ENCODE measurements at places on chromosomes 5 and 9.
A peak's percentile ranks its signal among the peaks of the same experiment; 100 is the strongest.

- no peak for DNase-seq
These were observed 431 bp downstream of the FASTKD3 start for GRCh38 chr5:7868427-7868772.

GRCh38 chr5:94467346-94467953, 151.0 kb downstream of the KIAA0825 start:
- DNase-seq, result no peak

DNA sequence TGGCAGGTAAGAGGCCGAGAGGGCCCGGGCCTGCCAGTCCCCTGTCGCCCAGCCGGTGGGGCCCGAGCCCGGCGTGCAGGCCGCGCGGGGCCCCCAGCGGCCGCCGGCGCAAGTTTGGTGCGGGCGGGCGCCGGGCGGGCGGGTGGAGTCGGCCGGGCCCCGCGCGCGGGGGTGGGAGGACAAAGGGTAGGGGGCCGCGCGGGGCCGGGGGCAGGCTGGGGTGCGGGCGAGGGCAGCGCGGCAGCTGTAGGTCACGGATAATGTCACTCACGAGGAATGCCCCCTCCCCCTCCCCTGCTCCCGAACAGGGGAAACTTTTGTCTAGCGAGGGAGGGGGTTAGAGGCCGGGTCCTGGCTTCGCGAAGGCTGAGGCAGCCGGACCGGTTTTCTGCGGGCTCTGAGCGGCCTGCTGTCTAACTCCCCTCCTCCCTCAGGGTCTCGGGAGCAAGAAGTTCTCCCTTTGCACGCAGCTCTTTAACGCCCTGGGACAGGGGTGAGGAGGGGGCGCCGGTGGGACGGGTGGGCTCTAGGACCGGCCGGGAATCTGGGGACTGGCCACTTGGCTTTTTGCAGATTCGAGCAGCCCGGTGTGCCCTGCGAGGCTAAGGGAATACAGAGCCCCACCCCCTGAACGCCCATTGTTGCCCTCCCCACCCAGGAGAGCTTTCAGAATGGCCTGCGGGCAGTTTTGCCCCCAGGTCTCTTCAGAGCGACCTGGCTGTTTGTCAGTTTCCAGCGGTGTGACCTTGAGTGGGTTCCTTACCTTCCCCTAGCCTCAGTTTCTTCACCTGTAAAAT, 21.3 kb upstream of the NDST1 start:
- peak; percentile 52 for DNase-seq

GRCh38 chr9:17905366-17905765, 326.5 kb downstream of the SH3GL2 start:
- DNase-seq, result no peak

GRCh38 chr5:68405784-68406743, 190.5 kb downstream of the PIK3R1 start:
- no peak for DNase-seq

- DNase-seq, result no peak
These were observed 74.2 kb upstream of the SLC12A2 start for GRCh38 chr5:128009403-128009802.

DNA sequence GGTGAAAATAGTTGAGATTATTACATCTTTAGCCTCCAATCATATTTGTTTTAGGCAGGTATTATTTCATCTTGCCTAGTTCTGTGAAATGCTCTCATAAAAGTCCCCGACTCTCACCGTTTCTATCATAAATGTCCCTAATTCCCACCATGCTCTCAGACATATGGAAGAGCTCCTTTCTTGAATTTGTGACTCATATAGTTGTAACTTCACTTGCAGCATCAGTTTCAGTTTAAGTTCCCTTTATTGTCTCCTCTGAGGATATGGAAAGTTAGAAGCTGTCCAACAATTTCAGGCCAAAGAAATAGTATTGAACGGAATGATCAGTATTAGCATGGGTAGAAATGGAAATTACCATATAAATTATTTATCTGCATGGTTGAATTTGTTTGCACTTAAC, 187.5 kb upstream of the NR4A3 start:
- no peak for DNase-seq

GRCh38 chr5:10513501-10514442, 50.1 kb upstream of the ANKRD33B start:
- DNase-seq, result no peak

GRCh38 chr5:160442824-160443431, 21.3 kb downstream of the PTTG1 start:
- DNase-seq, result no peak

GRCh38 chr5:171207256-171207847, 101.7 kb upstream of the TLX3 start:
- DNase-seq, result no peak

GRCh38 chr5:88769165-88769564, 113.8 kb downstream of the MEF2C start:
- DNase-seq, result no peak

DNA sequence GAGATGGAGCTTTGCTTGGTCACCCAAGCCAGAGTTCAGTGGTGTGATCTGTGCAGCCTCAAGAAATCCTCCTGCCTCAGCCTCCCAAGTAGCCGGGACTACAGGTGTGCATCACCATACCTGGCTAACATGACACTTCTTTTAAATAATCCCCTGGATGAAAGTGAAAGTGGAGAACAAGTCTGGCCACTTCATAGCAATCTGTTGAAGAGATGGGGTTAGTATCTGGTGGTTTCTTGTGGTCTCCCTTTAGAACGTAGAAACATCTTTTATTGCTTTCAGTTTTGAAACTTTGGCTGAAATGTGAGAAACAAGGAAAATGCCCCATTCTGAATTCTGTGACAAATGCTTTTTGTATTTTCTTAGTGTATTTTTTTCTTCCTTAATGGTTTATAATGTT, 452.5 kb upstream of the RIOK2 start:
- DNase-seq, result no peak

DNA sequence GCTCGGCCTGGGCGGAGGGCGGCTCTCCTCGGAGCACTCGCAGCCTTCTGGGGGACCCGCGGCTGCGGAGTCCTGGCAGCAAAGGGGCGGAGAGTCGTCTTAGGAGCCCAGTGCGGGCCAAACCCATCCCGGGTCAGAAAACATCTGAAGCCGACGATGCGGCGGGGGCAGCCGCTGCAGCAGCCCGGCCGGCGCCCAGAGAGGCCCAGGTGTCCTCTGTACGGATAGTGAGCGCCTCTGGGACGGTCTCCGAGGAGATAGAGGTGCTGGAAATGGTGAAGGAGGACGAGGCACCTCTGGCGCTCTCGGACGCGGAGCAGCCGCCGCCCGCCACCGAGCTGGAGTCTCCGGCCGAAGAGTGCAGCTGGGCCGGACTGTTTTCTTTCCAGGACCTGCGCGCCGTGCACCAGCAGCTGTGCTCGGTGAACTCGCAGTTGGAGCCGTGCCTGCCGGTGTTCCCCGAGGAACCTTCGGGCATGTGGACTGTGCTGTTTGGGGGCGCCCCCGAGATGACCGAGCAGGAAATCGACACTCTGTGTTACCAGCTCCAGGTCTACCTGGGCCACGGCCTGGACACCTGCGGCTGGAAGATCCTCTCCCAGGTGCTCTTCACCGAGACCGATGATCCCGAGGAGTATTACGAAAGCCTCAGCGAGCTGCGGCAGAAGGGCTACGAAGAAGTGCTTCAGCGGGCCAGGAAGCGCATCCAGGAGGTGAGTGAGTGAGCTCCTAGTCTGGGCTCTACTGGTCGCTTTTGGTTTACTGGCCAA, 1.2 kb downstream of the JMY start:
- peak; percentile 38 for DNase-seq

DNA sequence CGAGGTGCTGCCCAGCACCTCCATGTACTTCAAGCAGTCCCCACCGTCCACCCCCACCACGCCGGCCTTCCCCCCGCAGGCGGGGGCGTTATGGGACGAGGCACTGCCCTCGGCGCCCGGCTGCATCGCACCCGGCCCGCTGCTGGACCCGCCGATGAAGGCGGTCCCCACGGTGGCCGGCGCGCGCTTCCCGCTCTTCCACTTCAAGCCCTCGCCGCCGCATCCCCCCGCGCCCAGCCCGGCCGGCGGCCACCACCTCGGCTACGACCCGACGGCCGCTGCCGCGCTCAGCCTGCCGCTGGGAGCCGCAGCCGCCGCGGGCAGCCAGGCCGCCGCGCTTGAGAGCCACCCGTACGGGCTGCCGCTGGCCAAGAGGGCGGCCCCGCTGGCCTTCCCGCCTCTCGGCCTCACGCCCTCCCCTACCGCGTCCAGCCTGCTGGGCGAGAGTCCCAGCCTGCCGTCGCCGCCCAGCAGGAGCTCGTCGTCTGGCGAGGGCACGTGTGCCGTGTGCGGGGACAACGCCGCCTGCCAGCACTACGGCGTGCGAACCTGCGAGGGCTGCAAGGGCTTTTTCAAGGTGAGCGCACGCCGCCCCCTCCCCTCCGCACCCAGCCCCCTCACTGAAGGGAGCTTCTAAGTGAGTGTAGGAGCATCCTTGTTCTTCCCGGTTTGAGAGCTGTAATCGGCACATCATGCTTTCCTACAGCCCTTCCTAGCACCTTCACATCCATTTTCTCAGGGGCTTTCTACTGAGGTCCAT, 6.9 kb downstream of the NR4A3 start:
- no peak for DNase-seq

DNA sequence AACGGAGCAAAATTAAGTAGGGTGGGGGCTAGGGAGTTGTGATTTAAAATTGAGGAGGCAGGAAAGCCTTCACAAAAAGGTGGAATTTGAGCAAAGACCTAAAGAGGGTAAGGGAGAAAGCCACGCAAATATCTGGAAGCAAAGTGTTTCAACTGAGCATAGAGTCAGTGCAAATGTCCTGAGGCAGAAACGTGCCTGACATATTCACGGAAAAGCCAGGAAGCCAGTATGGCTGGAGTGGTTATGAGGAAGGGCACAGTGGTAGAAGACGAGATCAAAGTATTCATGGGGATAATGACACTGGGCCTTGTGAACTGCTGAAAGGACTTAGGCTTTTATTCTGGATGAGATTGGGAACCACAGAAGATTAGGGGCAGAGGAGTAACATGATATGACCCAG, 268.4 kb downstream of the MAN2A1 start:
- DNase-seq, result no peak

DNA sequence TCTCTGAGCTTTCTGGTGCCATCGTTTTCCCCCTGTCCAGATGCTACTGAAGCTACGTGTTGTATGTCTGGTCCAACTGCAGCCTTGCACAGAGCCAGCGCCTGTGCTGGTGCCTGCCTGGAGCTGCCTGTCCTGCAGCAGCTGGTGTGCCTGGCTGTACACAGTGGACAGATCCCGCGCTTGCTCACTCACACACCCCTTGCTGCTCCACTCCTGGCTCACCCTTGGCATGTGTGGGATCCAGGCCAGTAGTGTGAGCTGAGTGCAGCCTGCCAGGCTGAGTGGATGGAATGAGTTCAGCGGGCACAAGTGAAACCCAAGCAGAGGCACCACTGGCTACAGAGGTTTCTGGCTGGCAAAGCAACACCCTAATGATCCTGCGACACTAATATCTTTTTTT, 40.4 kb downstream of the FER start:
- DNase-seq, result no peak

DNA sequence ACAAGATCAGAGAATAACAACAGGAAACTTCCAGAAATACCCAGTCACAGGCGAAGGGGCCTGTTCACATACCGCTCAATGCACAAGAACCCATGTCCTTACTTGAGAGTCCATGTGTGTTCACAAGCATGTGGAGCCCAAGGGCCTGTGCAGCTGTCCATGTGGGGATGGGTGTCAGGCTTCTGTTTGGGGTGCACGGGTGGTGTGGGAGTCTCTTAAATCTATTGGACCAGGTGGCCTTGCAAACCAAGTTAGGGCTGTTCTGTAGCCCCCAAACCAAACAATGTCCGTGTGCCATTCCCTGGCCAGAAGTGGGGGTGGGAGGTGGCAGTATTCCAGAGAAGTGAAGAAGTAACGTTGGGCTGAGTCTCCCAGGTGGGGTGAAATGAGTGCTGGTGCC, 222.3 kb downstream of the PBX3 start:
- no peak for DNase-seq

GRCh38 chr5:104569621-104570020, 1007.0 kb upstream of the NUDT12 start:
- no peak for DNase-seq

DNA sequence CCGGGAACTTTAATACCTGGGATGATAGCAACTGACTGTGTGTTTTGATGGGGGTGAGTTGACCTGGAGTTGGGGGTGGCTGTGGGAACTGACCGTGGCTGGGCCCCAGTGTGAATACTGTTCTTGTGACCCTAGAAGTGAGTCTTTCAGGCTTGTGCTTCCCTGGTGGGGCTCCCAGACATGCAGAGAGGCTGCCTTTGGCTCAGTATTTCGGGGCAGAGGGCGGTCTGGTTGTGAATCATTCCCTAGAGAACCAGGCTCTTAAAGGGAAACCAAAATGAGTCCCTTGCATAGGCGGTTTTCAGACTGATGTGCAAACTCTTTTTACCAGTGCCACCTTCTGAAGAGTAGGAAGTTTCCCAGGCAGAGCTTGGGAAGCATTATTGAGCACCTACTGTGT, 132.1 kb downstream of the MACROH2A1 start:
- no peak for DNase-seq

DNA sequence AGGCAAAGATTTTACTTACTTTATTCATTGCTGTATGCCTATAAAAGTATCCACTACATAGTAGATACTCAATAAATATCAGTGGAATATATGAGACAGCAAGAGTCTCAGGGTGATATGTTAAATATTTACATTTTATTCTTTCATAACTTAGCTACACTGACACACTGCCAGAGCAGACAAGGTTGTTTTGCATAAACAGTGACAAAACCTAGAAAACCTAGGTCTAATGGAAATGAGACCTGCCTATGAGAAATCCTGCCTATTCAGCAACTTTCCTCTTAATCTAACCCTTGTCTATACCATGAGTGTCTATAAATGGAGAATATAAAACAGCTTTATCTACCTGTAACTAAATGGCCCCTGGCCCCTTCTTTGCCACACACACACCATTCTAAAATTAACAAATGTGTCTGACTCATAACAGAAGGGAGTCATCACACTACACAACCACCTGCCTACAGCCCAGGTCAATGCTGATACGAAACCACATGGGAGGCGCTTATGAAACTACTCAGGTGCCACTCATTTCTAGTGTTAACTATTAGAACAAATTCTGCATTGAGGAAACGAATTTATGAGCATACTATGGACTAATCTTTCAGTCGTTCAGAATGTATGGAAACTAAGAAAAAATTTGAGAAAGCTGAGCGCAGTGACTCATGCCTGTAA, 60.3 kb downstream of the UBAP2 start:
- peak; percentile 59 for DNase-seq

- DNase-seq, result no peak
These were observed 100.9 kb upstream of the HCN1 start for GRCh38 chr5:45796959-45797553.

DNA sequence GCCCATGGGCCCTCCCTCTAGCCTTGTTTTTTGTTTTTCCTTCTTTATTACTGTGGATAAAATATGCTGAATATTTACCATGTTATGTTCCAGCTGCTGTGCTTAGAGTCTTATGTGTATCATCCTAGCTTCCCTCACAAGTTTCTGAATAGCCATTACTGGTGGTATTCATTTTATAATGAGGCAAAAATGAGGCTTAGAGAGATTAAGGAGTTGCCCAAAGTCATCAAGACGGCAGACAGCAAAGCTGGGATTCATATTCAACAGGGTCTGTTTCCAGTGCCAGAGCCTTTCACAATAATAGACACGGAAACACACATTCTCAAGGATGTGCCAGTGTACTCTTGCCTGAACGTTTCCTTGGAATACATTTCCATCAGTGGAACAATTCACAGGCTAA, 258.1 kb downstream of the CTNND2 start:
- DNase-seq, result no peak

- no peak for DNase-seq
These were observed 175.6 kb downstream of the IRX2 start for GRCh38 chr5:2575871-2576270.
